GM23248 (cell line): ENCODE measurements at places on chromosomes 3 and 15. TPM values are rescaled to one million over a fixed set of nuclear protein-coding genes. Genes with fewer than 3 reads are reported as not detected.
A peak's percentile ranks its signal among the peaks of the same experiment; 100 is the strongest.

DNA sequence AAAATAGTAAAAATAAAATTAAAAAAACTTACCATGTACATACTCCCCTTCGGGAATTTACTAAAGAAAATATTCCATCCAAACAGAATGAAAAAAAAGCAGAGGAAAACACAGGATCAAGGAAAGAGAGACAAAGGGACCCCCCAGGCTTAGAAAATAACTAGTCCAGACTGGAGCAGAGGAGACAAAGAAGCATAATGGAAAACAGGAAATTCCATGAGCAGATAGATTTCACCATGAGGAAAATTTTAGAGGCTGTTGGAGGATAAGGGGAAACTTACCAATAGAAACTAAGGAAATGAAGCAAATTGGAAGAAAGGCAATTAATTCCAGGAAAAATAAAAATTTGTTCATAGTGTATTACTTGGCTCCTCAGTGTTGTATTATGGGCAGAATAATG is 36.7 kb downstream of the SLC27A2 start:
- no peak for DNase-seq

DNA sequence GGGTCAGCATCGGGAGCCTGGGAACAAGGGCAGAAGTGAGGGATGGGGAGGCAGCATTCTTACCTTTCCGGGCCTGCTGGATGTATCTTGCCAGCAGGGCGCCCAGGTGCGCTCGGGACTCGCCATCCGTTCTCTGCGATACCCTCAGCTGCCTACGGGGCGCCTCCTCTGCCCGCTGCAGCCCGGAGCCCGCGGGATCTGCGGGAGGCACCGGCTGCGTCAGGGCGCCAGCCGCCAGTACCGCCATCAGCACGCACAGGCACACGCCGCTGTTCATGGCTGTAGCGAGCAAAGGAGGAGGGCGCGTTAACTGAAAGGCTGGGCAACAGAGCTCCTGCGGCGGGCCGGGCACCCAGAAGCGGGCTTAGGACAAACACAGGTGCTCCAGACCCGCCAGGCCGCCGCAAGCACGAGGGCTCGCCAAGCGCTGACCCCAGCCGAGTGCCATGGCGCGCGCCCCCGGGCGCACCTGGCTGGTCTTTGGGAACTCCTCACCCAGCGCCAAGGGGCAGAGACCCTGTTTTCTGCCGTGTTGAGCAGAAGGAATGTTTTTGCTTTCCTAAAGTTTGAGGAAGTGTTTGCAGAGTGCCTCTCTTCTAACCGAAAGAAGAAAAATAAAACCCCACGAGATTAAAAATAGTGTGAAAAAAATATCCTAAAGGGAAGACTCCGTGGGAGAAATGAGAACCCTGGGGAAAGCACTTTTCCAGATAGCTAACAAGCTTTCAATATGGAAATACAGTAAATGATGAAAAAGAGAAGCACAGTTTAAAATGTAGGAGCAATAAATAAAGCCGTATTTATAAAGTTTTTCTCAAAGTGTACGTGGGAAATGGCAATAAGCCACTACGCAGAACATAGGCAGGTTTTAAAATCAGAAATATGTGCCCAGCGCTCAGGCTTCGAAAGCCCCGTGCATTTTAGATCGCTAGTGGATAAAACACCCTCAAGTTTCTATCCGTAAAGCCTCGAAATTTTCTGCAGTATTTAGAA is 2.3 kb downstream of the CCK start:
- peak; percentile 51 for DNase-seq

- DNase-seq = peak; percentile 79
Observed at GRCh38 chr3:99172736-99173657, 271.5 kb upstream of the DCBLD2 start.

DNA sequence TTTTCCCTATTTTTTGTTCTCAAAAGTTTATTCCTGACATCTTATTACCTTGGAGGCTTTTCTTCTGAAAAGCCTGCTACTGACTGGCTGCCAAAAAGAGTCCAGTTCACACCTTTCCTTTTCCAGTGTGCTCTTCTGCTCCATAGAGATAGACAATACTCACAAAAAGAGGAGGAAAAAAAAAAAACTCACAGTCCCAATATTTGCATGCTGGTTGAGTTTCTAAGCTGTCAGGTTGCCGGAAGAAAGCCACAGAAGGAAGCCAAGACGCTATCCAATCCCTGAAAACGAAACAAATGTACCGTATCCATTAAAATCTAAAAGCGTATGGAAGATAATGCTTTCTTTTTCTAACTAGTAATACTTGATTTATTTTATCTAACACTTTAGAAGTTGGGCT is 299.5 kb downstream of the CADM2 start:
- no peak for DNase-seq

DNA sequence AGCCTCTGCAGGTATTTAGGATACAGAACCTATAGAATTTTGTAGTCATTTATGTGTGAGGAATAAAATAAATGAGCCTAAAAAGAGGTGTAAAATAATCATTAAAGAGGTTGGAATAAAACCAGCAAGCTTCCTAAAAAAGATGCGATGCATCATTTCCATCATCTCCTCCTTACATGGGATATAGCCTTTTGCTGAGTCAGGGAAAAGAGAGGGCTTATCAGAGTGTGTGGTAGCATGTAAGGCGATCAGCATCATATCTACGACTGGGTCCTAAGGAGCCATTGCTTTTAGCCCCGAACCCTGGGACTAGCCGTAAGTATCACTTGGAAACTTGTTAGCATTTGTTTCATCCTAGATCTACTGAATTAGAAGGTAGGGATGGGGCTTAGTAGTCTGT is 94.9 kb downstream of the DTWD1 start:
- DNase-seq = no peak

DNA sequence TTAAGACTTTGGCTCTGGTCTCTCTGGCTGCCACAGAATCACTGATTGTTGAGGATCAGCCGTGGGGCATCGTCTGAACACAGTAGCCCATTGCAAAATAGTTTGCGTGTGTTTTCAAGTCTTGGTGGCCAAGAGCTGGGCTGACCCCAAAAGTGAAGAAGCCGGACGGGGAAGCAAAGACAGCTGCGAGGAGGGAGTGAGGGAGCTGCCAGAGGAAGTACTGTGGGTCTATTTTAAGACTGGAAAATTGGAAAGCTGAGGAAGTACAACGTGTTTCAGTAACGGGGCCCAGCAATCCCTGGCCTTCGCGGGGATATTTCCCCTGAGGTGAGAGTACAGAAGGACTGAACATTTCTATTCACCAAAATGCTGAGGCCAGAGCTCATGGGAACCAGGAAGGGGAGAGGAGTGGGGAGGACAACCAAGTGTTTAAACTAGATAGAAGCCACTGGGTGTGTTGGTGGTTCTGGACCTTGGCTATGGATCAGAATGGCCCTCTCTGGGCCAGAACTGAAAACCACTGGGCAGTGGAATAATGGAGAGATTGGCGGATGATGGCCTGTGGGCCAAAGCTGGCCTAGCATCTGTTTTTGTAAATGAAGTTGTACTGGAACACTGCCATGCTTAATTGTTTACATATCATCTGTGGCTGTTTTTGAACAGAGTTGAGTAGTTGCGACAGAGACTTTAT is 34.1 kb upstream of the LIMD1 start:
- DNase-seq = peak; percentile 7

Gene DHX36
- 15.2 and 15.8 TPM in 2 replicates for polyA plus RNA-seq

DNA sequence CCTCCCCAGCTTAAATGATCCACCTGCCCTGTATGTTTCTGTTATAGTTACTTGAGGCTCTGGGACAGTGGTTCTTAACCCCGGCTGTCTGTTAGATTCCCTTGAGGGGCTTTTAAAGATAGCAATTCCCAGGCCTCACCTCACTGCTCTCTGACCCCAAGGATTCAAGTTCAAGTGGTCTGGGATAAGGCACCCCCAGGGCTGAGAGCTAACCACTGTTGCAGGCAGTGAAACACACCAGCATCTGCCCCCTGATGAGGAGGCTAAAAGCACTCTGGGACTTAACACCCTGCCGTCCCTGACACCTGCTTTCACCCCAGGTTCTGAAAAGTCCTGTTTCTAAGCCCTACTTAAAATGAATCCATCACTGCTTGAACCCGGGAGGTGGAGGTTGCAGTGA is 103.7 kb downstream of the LRRK1 start:
- no peak for DNase-seq

DNA sequence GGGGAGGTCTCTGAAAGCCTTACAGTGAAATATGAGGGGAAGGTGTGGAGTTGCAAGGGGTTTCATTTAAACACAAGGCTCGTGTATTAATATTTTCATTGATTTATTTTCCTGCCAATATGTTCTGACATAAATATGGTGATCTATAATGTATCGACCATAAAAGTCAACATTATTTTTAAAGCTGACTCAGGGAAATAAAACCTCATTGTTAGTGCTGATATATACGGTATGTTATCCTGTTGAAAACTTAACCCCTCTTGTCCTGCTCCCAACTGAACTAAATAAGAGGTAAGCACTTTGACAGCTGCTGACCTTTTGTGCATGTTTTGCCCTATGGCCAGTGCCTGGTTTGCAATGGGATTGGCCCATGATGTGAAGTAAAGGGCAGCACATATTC is 47.9 kb downstream of the MFSD1 start:
- no peak for DNase-seq

DNA sequence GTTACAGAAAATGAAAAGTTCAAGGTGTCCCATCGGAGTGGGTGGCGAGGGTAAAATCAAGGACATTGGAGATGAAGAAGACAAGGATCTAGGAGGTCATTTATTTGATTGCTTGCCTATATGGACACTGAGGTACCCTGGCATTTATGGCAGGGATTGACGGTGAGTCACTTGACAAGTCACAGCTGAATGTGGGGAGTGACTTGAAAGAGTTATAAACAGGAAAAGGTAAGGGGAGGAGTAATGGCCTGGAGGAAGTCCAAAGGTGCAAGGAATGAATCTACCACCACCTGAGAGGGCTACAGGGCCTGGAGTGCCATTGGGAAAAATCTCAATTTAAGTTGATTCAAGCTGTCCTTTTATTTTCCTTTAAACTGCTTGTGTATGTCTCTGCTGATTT is 11.8 kb upstream of the SGO1 start:
- DNase-seq = no peak

DNA sequence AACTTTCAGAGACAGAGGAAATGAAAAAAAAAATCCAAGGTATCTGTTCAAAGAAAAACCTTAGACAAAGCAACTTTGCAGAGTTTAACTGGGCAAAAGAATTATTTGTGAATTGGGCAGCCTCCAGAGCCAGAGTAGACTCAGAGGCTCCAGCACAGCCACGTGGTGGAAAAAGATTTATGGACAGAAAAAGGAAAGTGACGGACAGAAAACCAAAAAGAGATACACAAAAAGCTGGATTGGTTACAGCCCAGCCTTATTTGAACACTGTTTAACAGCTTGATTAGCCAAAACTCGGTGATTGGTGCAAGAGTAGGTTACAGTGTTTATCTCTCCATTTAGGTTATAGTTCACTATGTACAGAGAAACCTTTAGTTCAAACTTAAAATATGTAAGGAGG is 23.7 kb upstream of the GPD1L start:
- DNase-seq = peak; percentile 18

Gene CKMT1A
- polyA plus RNA-seq = not detected in 2 replicates

- DNase-seq = no peak
Observed at GRCh38 chr3:12392101-12392878, 92.0 kb upstream of the TSEN2 start.

Gene GPR62
- polyA plus RNA-seq = 0.09 TPM in 1 of 2 replicates, not detected in the other

Gene SYNPR
- not detected in 2 replicates for polyA plus RNA-seq

DNA sequence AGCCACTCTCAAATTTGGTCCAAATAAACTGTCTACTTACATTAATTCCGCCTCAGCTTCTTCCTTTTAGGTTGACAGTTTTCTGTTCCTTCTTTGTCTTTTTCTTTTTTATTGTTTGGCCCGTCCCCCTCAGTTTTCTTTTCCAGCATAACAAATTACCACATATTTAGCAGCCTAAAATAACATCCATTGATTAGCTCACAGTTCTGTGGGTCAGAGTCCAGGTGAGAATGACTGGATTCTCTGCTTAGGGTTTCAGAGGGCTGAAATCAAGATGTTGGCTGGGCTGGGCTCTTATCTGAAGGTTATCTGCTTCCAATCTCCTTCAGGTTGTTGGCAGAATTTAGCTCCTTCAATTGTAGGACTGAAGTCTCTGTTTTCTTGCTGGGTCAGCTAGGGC is 24.6 kb upstream of the LCTL start:
- no peak for DNase-seq

GRCh38 chr15:81311752-81312464 is 12.0 kb downstream of the STARD5 start:
- peak; percentile 87 for DNase-seq

DNA sequence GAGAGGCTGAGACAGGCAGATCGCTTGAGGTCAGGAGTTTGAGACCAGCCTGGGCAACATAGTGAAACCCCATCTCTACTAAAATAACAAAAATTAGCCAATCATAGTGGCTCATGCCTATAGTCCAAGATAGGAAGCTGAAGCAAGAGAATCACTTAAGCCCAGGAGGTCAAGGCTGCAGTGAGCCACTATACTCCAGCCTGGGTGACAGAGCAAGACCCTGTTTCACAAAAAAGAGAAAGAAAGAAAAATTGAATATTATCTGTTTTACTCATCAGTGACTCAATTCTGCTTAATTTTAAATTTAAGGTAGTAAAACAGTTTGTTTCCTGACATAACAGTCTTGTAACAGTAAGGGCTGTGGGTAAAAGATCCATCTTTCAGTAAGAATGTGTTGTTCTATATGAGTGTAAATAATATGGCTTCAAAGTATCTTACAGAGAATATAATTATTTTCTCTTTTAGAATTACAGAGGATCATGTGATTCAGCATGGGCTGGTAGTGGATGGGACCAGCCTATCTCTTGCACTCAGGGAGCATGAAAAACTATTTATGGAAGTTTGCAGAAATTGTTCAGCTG is 85.8 kb downstream of the ATP11B start:
- DNase-seq = peak; percentile 13

Gene CISH
- 0.79 and 1.6 TPM in 2 replicates for polyA plus RNA-seq

DNA sequence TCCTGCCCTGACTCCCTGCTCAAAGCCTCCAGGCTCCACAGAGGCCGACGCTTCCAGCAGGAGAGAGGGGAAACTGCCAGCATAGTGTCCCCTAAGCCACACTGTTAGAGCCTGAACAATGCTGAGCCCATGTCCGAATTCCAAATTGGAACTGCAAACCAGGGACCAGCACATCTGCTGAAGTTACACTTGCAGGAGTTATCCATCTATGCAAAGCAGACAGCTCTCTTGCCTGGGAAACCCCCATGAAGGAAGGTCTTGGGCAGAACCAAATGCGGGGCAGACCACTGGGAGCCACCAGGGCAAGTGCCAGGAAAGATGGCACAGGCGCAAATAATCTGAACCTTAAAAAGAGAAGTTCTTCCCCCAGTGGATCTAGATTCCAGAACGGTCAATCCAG is 625 bp downstream of the LRRC15 start:
- DNase-seq = no peak

- no peak for DNase-seq
Observed at GRCh38 chr3:78940128-78940527, 827.7 kb downstream of the ROBO1 start.

Gene AHSG
- not detected in 2 replicates for polyA plus RNA-seq

- DNase-seq = peak; percentile 72
Observed at GRCh38 chr3:123489400-123490004, 40.6 kb upstream of the ADCY5 start.

GRCh38 chr3:71369701-71370391 is 213.7 kb downstream of the FOXP1 start:
- DNase-seq = peak; percentile 58

Gene SLC24A5
- not detected in 2 replicates for polyA plus RNA-seq

GRCh38 chr3:130992344-130992743 is 34.3 kb downstream of the ASTE1 start:
- no peak for DNase-seq

Gene LINGO1
- polyA plus RNA-seq = not detected in 2 replicates
